NCI-H774 (cell line): ENCODE measurements at places on chromosomes 3 and 15.

DNA sequence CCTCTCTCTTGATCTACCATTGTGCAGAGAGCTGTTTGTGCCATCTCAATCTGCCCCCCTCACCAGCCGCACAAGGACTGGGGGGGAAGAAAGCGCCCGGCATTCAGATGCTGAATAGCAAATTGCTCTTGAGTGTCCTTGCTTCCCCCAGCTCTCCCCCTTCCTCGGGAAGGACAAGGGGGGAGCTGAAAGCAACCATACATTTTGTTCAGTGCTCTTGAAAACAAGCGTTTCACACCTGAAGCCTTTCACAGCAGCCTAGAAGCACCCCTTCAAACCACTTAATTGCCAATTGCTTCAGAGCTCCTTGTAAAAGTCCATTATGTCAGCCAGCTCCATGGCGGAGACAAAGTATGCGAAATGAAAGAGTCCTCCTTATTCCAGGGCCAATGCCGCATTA, 540.1 kb downstream of the NR2F2 start:
- DNase-seq = no peak

DNA sequence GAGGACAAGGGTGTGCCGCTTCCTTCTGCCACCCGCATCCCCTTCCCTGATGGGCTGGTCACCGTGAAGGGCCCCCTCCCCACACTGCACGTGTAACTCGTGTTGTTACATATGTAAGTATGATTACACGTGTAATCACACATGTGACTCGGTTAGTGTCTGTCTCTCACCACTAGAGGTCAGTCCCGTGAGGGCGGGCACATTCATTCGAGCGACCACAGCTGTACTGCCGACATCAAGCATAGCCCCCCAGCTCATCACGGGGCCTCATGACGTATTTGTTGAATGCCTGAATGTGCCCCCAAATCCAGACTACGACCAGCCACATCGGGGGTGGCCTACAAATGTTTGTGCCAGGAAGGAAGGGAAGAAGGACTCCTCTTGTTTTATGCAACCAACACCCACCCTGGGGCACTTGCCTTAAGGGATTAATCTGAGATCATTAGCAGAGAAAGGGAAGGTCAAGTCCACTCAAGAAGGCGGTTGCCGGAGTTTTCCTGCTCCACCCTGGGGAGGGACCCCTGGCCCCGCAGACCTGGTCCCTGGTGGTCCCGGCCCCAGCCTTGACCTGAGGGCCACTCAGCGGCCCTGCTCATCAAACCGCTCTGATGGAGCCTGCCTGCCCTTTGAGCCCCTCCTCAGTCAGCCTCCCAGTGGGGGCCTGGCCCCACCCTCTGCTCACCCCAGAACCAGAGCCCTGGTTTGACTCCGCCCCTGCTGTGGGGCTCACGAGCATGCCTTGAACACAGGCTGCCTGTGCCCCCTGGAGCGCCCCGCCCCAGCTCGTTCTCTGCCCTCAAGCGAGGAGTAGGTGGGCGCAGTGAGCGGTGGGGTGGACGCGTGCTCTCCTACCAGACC, 52.8 kb downstream of the RGMA start:
- DNase-seq = no peak

DNA sequence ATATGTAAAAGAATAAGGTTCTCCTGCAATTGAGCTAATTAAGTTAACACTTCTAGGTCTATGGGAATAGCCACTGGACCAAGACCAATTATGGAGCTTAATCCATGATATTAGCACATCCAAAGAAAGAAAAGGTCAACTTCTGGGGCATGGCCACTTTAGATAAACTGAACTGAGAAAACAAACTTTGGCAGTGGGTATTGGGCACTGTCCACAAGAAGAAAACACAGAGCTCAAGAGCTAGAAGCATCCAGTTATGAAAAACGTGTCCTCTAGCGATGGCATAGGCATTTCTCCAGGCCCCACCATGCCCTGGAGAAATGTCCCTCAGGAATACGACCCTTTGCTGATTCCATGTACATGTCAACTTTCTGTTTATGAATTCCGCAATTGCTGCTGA, 87.8 kb downstream of the THRB start:
- DNase-seq = no peak

GRCh38 chr3:139285691-139286090, 58.1 kb upstream of the MRPS22 start:
- no peak for DNase-seq

GRCh38 chr15:76582550-76582949, 246.0 kb downstream of the ISL2 start:
- DNase-seq = no peak

GRCh38 chr15:29835301-29835700, 13.0 kb upstream of the TJP1 start:
- DNase-seq = no peak

DNA sequence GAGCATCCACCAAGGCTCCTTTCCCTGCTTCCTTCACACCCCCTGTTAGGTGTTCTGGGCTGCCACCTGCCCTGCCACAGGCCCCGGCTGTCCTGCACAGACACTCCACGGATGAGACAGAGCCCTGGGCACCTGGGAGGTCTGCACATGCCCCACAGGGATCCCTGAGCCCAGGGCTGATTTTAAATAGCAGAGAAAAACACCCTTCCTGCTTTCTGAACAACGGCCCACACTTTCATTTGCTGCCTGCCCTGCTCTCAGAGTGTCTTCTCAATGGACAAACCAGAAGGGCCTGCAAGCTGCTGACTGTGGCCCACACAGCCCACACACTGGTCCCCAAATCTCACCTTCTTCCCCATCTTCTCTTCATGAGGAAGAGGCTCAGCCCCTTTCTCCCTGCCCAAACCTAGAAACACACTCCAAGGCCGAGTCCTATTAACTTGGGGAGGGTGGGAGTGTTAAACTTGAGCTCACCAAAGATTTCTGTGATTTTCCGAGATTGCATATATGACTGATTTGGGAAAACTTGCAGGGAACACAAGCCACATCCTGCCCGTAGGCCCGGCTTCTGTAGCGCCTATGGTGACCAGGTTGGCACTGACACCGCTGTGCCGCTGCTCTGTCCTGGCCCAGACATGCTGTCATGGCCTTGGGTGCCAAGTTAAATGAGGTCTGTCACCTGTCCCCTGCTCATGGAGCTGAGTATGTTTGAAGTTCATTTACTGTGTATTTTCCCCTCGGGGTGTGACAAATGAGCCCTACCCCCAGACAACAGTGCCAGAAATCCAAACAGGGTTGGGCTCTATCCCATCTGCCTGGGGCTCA, 47.2 kb upstream of the KLF13 start:
- peak; percentile 67 for DNase-seq

GRCh38 chr3:182240474-182240873, 528.7 kb downstream of the SOX2 start:
- no peak for DNase-seq

- DNase-seq = peak; percentile 58
Measured at GRCh38 chr15:31296646-31297574, 29.7 kb upstream of the KLF13 start.

DNA sequence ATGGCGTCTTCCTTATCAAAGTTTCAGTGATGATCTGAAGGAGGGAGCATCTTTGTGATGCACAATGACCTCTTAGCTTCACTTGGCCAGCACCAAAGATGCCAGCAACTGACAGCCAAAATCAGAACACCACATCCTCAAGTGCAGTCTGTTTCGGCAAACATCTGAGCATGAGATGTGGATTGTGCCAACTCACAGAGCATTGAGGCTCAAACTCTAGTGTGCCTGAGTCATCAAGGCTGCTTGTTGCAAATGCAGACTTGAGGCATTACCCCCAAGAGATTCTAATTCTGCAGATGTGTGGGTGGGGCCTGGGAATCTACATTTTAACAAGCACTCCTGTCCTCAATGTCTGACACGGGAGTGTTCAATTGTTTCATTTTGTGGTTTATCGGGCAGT, 35.8 kb downstream of the ABHD5 start:
- no peak for DNase-seq

DNA sequence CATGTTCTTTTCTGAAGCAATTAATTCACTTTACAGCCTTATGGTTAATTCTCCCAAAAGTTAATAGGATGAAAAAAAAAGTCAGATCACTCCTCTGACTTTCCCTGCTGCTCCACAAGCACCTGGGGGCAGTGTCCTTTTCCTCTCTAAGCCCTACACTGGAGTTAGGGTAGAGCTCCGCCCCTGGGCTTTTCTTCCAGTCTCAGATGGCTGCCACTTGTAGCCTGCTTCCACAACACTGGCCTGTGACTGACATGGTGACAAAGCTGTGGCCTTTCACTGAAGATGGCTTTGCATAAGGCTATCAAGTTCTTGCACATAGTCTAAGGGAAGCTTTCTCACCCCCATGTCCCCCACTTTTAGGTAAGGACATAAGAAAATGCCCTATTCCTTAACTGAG, 1.3 kb upstream of the MON1A start:
- DNase-seq = no peak

- no peak for DNase-seq
Measured at GRCh38 chr15:100295939-100296565, 45.7 kb downstream of the ADAMTS17 start.

DNA sequence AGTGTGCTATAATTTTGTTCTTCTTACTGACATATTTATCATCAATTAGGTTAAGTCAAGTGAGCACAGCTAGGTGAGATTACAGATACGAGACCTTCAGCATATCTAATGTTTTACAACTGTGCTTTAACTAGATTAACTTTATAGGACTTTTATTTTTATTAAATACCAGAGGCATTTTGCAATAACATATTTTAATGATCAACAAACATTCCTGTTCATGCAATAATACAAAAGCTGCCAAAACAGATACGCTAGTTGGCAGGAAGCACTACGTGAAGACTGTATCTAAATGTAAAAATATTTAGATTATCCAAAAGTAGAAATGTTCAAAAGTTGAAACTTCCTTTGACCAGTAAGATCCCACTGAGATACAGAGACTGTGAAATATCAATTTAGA, 139.1 kb downstream of the CBLB start:
- DNase-seq = no peak

- no peak for DNase-seq
Measured at GRCh38 chr15:51620641-51621040, 1.9 kb downstream of the DMXL2 start.

DNA sequence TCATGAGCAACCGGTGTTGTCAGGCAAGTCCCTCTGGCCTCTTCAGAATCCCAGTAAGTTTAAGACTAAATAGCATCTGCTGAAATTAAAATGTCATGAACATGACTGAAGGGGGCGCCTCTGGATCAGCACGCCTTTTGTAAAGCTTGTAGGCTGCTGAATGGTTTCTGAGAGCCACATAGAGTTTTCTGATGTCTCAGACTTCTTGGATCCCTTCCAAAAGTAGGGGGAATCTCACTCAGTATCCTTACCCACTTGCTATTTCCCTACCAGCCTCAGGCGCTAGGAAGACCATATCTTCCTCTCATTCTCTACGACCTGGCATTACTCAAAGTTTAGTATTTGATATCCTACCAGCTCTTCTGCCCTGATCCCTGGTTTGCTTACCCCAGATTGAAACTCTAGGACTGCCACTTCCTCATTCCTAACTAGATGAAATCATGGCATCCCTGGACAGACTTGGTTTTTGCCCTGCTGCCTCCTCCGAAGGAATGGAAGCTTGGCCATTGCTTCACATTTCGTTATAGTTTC, 62.7 kb upstream of the CD47 start:
- no peak for DNase-seq

- no peak for DNase-seq
Measured at GRCh38 chr3:197256836-197257444, 41.5 kb downstream of the DLG1 start.

DNA sequence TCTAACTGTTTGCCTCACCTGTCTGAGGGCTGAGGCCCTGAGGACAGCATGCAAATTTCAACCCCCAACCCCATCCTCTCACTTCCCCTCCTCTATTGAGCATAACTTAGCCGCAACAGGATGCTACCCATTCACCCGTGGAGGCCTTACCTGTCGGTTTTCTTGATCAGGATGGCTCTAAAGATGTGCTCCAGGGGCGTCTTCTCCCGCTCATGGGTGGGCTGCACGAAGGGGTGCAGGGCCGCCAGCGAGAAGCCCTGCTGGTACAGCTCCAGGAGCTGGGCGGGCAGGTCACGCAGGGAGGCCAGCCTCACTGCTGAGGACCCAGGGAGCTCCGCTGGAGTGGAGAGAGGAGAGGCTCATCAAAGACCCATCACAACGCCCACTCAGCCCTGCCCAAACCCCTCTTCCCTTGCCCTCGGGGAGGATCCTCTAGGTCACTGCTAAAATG, 79.8 kb downstream of the RFTN1 start:
- DNase-seq = no peak

DNA sequence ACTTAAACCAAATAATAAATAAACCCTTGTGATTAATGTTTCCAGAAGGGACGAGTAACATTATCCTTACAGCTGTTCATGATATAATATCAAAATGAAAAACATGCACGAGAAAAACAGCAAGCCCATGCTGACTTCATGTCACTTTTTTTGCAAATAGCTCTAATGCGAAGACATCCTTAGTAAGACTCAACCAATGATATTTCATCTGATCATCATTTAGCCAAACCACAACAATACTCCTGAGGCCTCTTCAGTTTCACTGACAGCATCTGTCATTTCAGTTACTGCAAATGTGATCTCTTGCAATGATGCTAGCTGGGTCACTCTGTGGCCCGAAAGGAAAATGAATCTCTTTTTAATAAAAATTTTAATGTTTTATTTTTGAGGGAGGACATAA, 74.0 kb downstream of the POLR2M start:
- DNase-seq = no peak

DNA sequence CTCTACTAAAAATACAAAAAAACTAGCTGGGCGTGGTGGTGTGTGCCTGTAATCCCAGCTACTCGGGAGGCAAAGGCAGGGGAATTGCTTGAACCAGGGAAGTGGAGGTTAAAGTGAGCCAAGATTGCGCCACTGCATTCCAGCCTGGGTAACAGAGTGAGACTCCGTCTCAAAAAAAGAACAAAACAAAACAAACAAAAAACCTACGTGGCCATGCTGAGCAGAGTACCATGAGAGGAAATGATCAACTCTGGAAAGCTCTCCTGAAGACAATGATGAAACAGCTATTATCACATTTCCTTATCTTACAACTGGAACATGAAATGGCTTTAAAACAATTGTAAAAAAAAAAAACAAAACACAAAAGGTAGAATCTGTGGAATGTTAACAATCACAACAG, 75.2 kb downstream of the CHSY1 start:
- no peak for DNase-seq

- DNase-seq = no peak
Measured at GRCh38 chr15:85649372-85649771, 145.4 kb downstream of the KLHL25 start.

- no peak for DNase-seq
Measured at GRCh38 chr3:153749070-153749610, 372.1 kb upstream of the ARHGEF26 start.

DNA sequence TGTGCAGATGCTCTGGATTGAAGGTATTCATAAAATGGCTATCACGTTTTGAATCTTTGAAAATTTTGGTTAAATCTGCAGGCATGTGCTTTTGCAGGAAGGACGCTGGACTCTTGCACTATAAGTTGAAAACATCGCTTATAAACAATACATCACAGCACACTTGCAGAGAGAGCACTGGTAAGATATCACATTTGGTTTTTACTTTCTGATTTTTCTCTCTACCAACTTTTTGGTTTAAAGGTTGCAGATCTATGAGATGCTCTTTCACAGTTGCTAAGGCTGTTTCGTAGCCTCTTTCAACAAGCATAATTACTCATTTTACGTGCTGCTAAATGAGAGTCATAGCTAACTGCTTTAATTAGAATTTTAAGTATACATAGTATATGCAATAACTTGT, 724.4 kb upstream of the ARRDC4 start:
- no peak for DNase-seq
